Left renal pelvis (tissue), 4 donors: ENCODE measurements at places on chromosomes 1 and 21.
A peak's percentile ranks its signal among the peaks of the same experiment; 100 is the strongest.

DNA sequence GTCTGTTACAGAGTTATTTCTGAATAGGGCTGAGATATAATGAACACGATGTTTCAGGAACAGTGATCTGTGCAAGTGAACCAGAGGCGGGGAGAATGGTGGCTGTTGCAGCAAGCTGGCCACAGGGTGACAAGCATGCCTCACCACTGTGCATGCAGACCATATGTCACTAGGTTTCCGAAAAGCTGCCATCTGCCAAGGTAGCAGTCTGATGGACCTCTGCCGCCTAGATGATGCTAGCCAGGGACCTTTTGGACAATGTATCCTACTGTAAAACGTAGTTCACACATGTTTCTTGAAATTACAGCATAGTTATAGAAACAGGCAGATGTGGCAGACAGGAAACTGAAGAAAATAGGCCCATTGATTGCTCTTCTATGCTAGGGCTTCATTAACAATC is 204.2 kb upstream of the RRP15 start:
- DNase-seq: no peak

DNA sequence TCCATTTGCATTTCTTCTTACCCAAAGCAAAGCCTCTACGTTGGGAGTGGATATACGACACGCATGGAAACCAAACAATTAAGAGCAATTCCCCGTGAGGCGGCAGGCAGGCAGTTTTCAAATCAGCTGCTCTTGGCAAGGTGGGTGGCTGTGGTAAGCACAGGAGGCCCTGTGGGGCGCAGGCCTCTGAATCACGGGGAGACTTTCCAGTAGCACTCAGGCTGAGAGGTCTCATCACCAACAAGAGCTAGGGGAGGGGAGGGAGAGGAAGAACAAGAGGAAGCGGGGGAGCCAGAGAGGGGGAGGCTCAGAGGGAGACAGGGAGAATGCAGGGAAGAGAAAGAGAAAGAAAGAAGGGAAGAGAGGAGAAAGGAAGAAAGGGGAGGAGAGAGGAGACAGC is 56.4 kb downstream of the MT1HL1 start:
- DNase-seq: no peak

DNA sequence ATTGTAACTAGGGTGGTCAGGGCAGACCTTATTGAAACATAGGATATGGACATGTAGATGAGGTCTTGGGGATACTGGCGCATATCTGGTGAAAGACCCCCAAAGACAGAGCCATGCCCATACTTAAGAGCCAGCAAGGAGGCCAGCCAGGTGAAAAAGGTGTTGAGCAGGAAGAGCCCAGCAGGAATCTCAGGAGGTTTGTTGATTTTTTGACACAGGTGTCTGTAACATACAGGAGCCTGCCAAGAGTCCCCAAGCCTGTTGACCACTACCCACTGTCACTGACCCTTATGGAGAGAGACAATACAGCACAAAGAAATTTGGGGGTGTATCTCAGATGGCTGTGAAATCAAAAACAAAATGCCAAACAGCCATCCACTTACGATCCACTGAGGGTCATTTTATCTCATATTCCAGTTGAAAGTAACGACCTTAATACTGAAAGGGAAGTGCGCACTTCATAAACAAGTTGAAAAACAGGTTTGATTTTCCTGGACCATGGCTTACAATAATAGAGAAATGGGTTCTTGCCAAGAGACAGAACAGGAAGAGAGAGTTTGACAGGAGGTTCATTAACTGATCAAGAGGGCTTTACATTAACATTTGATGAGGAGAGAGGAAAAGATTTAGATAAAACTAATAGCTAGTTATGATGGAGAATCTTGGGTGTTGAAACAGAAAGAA is 163.6 kb downstream of the GLUL start:
- DNase-seq: no peak

- no peak for DNase-seq
These were observed 39.1 kb downstream of the CLIC6 start for GRCh38 chr21:34707876-34708325.

- DNase-seq: no peak
These were observed 990 bp upstream of the MRPS6 start for GRCh38 chr21:34072145-34073031.

GRCh38 chr1:155961937-155962336 is 16.4 kb downstream of the ARHGEF2 start:
- no peak for DNase-seq

GRCh38 chr1:94169126-94169525 is 48.2 kb upstream of the ABCA4 start:
- no peak for DNase-seq

GRCh38 chr21:44017601-44018000 is 5.5 kb downstream of the TRAPPC10 start:
- DNase-seq: no peak

DNA sequence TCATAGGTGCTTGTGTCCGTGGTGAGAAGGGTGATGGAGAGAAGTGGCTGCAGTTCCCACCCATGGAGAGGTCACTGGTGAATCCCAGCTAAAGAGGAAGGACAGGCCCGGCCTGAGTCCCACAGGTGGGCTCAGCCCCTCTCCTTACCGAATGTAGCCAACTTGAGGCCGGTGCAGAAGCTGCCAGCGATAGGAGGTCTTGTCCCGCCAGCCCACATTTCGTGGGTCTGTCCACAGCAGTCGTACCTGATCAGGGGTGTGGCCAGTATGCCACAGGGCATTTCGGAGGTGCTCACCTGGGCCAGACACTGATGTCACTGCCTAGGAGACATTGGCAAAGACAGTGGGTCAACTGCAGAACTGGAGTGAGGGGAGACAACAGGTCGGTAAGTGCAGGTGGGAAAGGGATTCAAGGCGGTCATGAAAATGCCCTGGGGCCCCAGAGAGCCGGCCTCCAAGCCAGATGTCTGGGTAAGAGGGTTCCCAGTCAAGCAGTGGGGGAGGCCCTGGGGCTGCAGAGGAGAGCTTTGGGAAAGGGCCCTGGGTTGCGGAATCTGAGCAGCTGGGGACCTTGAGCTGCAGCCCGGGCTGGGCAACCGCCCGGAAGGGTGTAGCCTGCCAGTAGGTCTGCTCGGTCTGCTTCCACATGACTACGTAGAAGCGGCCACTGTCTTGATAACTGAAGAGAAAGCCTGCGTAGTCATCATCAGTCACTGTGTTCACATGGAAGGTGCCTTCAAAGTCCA is 10.6 kb downstream of the THBS3 start:
- DNase-seq: no peak

DNA sequence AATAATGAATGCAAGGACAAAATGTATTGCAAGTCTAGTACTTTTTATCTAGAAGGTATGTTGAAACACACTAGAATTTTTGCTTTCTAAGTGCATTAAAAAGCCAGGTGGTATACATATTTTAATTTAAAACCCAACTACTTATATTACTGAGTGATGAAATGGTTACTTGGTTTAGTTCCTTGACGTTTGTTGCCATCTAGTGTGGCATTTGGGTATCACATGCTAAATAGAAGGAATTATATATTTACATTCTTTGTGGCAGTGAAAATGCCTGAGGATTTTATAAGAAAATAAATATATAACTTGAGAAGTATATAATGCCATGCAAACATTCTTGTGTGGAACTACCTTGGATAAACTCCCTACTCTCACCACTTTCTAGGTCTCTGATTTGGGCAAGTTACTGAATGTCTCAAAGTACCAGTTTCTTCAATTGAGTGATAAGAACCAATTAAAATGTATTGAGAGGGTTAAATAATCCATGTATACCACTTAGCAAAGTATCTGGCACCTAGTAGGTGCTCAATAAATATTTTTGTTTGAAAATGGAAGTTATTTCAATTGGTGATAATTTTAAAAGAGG is 69.6 kb downstream of the SDCCAG8 start:
- DNase-seq: peak; percentile 19

GRCh38 chr1:47696737-47697441 is 259.0 kb downstream of the FOXD2 start:
- DNase-seq: no peak

GRCh38 chr1:178537382-178538090 is 24.6 kb downstream of the TEX35 start:
- DNase-seq: no peak

GRCh38 chr21:37398697-37399096 is 32.1 kb downstream of the DYRK1A start:
- no peak for DNase-seq

DNA sequence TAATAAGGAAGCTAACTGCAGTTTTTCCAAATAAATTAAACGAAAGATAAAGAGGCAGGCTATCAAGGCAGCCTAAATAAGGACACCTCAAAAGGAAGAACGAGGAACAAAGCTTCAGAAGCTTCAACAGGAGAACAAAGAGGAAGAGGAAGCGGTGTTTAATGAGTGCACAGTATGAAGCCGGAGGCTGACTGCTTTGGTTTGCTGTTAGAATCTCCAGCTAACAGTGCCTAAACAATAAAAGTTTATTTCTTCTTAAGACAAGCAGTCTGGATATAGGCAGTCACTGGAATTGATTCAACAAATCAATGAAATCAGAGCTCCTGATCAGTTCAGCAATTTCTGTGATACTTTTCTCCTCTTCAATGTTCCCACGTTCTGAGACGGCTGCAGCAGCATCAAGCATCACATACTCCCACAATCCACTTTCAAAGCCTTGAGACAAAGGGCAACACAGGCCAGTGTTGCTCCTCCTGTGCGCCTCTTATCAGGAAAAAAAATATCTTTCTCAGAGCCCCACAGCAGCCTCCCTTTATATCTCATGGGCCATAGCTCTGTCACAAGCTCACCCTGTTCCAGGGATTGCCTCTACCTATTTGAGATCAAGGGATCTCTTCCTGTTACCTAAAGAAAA is 365.6 kb upstream of the ST6GALNAC5 start:
- no peak for DNase-seq

GRCh38 chr1:235397733-235398132 is 30.5 kb downstream of the TBCE start:
- no peak for DNase-seq

GRCh38 chr1:110872745-110873720 is at the start of gene CD53:
Gene CD53, plus strand, starts transcription at chr1:110873148. Its CDS starts 18,261 bp downstream, at chr1:110891409.
- DNase-seq: no peak

DNA sequence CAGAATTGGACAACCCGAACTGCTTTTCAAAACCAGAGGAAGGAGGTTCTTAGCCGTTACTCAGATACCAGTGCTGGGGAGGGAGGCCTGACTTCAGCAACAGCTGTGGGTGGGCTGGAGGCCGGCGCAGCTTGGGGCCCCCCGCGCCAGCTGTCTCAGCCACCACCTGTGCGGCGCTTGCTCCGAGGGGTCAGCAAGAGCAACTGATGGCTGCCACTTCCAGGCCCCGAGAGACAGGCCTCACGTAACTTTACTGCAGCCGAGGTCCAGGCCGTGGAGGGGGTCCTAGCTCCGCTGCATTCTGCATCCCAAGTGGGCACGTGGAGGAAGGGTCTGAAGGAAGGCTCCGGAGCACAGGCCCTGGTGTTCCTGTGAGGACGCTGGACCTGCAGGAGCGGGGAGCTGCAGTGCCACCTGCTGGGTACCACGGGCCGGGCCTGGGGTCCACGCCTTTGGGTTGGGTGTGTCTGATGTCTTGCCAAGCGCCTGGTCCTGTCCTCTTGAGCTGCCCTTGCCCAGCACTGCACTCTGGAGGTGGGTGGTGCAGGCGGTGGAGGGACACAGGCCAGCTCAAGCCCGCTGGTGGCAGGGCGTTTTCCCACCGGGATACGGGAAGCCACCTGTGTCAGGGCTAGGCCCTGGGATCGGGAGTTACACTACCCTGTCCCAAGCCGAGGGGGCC is 9.8 kb downstream of the THAP3 start:
- DNase-seq: no peak

DNA sequence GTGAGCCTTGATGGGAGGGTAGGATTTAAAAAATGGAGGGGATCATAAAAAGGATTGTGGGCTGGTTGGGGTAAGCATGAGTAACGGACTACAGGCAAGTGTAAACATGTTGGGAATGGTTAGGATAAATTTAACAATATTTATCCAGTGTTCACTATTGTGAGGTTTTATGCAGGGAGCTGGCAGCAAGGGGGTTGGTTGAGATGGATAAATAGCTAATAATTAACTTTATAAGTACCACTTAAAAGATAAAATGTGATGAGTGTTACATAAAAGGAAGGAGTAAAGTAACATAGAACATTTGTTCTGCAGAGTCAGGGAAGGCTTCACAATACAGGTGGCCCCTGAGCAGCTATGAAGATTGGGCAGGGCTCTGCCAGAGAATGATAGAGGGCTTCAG is 109.0 kb downstream of the NGF start:
- no peak for DNase-seq

- no peak for DNase-seq
These were observed 52.5 kb downstream of the CDC14A start for GRCh38 chr1:100404821-100405220.
